ENCODE measurements at places on chromosomes 4 and X. TPM values are rescaled to one million over a fixed set of nuclear protein-coding genes. Genes with fewer than 3 reads are reported as not detected.

The CAPN6 gene
- not detected for total RNA-seq

The FGFR3 gene
- 0.33 TPM for total RNA-seq

The EGFL6 gene
- total RNA-seq, result not detected

The ADH1C gene
- not detected for total RNA-seq

The TEX11 gene
- total RNA-seq, result not detected

The ADH1A gene
- total RNA-seq, result not detected

GRCh38 chr4:51885363-51885762 is 42.4 kb downstream of the DCUN1D4 start:
- no peak overlapping the region for H3K27ac ChIP-seq
- no peak overlapping the region for H3K4me3 ChIP-seq
- H3K27me3 ChIP-seq, result no peaks in the 10 kb centered on the region
- peak; percentile 5 for DNase-seq

DNA sequence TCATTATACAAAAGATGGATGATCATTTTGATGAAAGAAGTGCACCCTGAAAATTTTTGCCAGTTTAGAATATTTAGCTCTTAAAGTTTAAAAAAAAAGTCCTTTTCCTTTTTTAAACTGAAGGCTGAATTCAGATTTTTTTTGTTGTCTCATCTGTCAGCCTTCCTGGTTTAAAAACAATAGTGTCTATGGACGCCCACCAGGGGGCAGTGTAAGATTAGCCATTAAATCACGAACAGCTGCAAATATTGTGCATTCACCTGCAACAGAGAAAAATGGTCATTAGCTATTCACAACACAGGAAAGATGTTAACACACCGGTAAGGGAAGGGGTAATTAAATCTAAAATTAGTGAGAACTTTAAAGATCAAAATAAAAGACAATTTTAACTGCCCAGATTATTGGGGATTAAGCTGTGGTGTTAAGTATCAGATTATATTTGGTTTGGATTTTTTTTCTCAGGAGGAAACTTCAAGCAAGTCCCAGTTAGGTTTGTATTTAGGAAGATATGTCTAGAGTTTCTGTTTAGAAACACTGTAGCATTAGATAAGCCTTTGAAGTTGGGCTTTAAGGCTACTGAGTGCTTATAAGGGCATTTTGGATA is 4.4 kb upstream of the CXorf38 start:
- peaks cover 21% of the 10 kb centered on the region for H3K36me3 ChIP-seq
- no peak overlapping the region for H3K27ac ChIP-seq
- peak; percentile 69 for DNase-seq
- H3K27me3 ChIP-seq, result no peaks in the 10 kb centered on the region
- peaks cover 6% of the 10 kb centered on the region for H3K4me1 ChIP-seq
- H3K4me3 ChIP-seq, result no peak overlapping the region

- H3K27ac ChIP-seq, result no peak overlapping the region
- no peaks in the 10 kb centered on the region for H3K27me3 ChIP-seq
- no peak overlapping the region for H3K4me3 ChIP-seq
- H3K36me3 ChIP-seq, result no peaks in the 10 kb centered on the region
These were observed 20.7 kb downstream of the SLIT2 start for GRCh38 chr4:20272411-20272872.

- H3K36me3 ChIP-seq, result no peaks in the 10 kb centered on the region
- H3K4me1 ChIP-seq, result no peaks in the 10 kb centered on the region
- H3K4me3 ChIP-seq, result no peak overlapping the region
- no peak overlapping the region for H3K27ac ChIP-seq
- H3K27me3 ChIP-seq, result no peaks in the 10 kb centered on the region
These were observed 789.4 kb downstream of the RPA4 start for GRCh38 chrX:97673135-97673534.

DNA sequence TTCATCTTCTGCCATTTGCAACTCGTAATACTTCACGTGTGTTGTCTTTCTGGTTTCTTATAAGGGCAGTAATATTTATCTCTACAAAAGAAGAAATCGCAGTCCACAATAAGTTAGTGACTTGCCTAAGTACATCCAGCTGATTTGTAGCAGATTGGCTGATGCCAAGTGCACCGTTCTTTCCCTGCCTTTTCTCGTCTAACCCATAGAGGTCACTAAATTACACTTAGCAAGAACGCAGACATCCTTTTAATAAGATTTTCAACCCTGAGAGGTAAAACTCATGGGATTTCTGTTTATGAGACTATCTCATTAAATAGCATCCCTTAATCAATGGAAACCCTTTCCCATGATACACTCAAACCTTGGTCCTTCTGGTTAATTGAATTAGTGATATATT is 408.6 kb upstream of the ACTRT1 start:
- no peaks in the 10 kb centered on the region for H3K4me1 ChIP-seq
- no peak overlapping the region for H3K27ac ChIP-seq

DNA sequence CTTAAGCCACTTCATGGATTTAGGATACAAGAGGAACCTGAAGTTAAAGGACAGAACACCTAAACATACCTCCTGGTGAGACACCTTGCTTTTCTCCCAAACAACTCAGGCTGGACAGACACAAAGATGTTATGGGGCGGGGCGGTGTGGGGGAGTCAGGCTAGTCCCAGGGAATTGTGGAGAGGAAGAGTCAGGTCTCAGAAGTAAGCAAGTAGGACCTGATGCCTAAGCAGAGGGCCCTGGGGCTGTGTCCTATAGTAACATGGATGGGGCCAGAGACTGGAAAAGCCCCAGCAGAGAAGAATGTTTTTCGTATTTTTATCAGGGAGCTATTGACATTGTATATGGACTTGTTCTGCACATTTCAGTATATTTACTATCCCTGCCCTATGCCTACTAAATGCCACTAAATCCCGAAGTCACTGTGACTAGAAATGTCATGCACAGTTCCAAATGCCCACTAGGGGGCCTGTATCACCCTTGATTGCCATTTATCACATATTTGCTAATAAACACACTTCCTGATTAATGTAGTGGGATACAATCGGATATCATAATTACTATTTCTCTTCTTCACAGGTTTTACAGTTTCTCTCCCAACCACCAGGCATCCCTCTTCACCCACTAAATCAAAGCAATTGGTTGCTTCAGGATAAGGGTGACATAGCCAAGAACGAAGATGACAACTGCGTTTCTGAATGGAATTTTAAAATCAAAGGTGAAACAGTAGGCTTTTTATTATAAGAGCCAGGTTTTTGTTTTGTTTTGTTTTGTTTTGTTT is 23.8 kb upstream of the ARHGAP10 start:
- DNase-seq, result peak; percentile 30
- no peak overlapping the region for H3K4me3 ChIP-seq
- H3K27me3 ChIP-seq, result no peaks in the 10 kb centered on the region

- DNase-seq, result no peak
- no peaks in the 10 kb centered on the region for H3K36me3 ChIP-seq
- no peak overlapping the region for H3K27ac ChIP-seq
These were observed 148.2 kb downstream of the FAM47B start for GRCh38 chrX:35090801-35091200.
